Mesangial cell (primary cell): ENCODE measurements at places on chromosomes 12 and 14. TPM values are rescaled to one million over a fixed set of nuclear protein-coding genes. Genes with fewer than 3 reads are reported as not detected.

GRIP1 gene
- 2.4 and 7.1 TPM in 2 replicates for total RNA-seq

CLEC12A gene
- not detected in 2 replicates for total RNA-seq

GDF3 gene
- total RNA-seq: not detected in 2 replicates

PTCSC3 gene
- not detected in 2 replicates for total RNA-seq

ITGB7 gene
- total RNA-seq: 0.89 TPM in 1 of 2 replicates, not detected in the other

C14orf180 gene
- not detected in 2 replicates for total RNA-seq

RNASE7 gene
- total RNA-seq: not detected in 2 replicates

SRSF5 gene
- 60.5 and 84.6 TPM in 2 replicates for total RNA-seq

ETFBKMT gene
- 0.65 and 1.4 TPM in 2 replicates for total RNA-seq

GPX2 gene
- not detected in 2 replicates for total RNA-seq

DDN gene
- 0.16 TPM in 1 of 2 replicates, not detected in the other for total RNA-seq

NINJ2 gene
- total RNA-seq: 0.16 and 0.76 TPM in 2 replicates

NUDT14 gene
- total RNA-seq: 13.2 and 43.9 TPM in 2 replicates

POMT2 gene
- 13.7 and 15.3 TPM in 2 replicates for total RNA-seq

TAS2R46 gene
- 0.38 TPM in 1 of 2 replicates, not detected in the other for total RNA-seq

ARMH4 gene
- total RNA-seq: 10.3 and 15.8 TPM in 2 replicates

RNU4-1 gene
- under 0.01 TPM in 2 replicates for total RNA-seq

SERPINA5 gene
- 0.33 and 0.63 TPM in 2 replicates for total RNA-seq

TMEM121 gene
- total RNA-seq: 5.1 and 8.0 TPM in 2 replicates

ALDH1L2 gene
- total RNA-seq: 8.3 and 10.0 TPM in 2 replicates

SLC17A8 gene
- total RNA-seq: not detected in 2 replicates

CLEC1B gene
- total RNA-seq: not detected in 2 replicates

RTL1 gene
- under 0.01 and 0.16 TPM in 2 replicates for total RNA-seq

FSCB gene
- total RNA-seq: 0.25 TPM in 1 of 2 replicates, not detected in the other

MCRS1 gene
- 70.4 and 79.4 TPM in 2 replicates for total RNA-seq

LHX5 gene
- total RNA-seq: not detected in 2 replicates

HOXC4 gene
- total RNA-seq: 2.3 and 2.8 TPM in 2 replicates

IL23A gene
- 1.1 and 1.5 TPM in 2 replicates for total RNA-seq

CHGA gene
- total RNA-seq: 0.13 TPM in 1 of 2 replicates, not detected in the other

SIX4 gene
- 11.2 and 15.8 TPM in 2 replicates for total RNA-seq

C12orf60 gene
- total RNA-seq: 0.65 and 1.5 TPM in 2 replicates

DIABLO gene
- 72.6 and 72.8 TPM in 2 replicates for total RNA-seq

LRP1-AS gene
- not detected in 2 replicates for total RNA-seq

TMEM179 gene
- 0.33 TPM in 1 of 2 replicates, not detected in the other for total RNA-seq

STYK1 gene
- 0.25 and 1.3 TPM in 2 replicates for total RNA-seq

ABCD2 gene
- total RNA-seq: under 0.01 and 0.25 TPM in 2 replicates

SLC38A4 gene
- 1.3 TPM in 1 of 2 replicates, not detected in the other for total RNA-seq

SLC25A21 gene
- total RNA-seq: 2.1 and 3.4 TPM in 2 replicates

SLC25A47 gene
- under 0.01 TPM in 1 of 2 replicates, not detected in the other for total RNA-seq
